ENCODE measurements at places on chromosomes 1 and 21. TPM values are rescaled to one million over a fixed set of nuclear protein-coding genes. Genes with fewer than 3 reads are reported as not detected.

DNA sequence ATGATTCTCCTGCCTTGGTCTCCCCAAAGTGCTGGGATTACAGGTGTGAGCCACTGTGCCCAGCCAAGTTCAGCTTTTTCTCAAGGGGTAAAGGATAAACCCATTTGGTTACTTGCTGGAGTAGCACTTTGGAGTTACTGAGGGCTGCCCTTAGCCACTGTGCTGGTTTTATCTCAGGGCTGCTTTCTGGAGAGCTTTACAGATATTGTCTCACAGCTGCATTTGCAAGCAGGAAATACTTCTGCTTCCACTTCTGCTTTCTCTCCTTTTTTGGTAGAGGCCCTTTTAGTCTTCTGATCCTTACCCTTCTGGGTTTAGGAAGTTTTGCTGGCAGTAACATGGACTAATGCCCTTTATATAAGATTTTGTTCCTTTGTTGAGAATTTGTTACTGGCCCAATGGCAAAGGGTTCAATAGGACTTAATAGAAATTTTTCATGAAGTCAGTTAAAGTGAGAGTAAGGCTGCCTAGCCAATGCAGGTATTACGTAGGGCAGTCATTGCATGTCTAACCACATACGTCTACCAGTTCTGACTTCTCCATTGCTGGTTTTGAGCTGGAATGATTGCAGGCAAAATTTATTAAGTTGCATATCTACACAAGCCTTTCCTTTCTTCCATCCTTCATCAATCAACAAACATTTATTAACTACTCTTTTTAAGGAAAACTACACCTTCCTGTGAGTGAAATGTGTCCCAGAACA is 24.4 kb downstream of the CAP1 start:
- DNase-seq, result no peak

DNA sequence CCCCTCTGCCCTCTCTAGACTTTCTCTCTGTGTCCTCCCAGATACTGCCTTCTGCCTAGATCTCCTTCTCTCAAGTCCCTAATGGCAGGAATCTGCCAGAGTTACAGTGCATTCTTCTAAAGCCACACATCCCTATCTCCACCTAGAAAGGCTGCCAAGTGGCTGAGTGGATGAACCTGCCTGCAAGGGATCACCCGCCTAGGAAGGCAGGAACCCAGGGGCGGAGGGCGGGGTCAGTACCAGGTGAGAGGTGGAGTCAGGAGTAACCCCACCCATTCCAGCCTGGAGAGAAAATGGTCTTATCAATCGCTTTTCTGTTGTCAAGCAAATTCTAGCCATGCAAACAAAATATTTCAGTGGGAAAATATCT is 60.8 kb downstream of the BCAR3 start:
- no peak for DNase-seq

Gene STUM
- total RNA-seq, result 2.4 TPM

DNA sequence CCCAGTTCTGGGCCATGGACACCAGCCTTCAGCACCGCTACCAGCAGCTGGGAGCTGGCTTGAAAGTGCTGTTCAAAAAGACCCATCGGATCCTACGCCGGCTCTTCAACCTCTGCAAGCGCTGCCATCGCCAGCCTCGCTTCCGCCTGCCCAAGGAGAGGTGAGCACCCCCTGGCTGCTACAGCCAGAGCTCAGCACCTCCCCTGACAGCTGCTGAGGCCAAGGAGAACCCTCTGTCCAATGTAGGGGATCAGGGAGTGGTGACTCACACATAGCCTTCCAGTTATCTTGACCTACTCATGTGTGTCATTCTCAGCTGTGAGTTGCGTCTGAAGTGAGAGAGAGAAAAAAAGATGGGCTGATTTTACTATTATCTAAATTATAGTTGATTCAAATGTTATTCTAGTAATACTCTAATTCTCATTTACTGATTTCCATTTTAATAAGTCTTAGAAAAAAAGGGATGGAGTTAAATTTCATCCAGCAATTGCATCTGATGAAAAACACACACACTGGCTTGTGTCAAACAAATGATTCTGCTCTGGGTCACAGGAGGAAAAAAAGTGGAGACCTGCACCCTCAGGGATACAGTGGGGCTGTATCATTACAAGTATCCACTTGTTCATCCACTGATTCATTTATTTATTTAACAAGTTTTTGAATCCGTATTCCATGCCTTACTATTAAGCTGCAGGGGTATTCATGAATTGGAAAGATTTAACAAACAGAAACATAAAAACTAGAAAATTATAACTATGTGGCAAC is 108.0 kb downstream of the BRINP2 start:
- DNase-seq, result no peak

GRCh38 chr1:11498956-11499594 is 20.1 kb downstream of the DISP3 start:
- no peak for DNase-seq

GRCh38 chr21:43779660-43780059 is 3.6 kb upstream of the CSTB start:
- DNase-seq, result no peak

DNA sequence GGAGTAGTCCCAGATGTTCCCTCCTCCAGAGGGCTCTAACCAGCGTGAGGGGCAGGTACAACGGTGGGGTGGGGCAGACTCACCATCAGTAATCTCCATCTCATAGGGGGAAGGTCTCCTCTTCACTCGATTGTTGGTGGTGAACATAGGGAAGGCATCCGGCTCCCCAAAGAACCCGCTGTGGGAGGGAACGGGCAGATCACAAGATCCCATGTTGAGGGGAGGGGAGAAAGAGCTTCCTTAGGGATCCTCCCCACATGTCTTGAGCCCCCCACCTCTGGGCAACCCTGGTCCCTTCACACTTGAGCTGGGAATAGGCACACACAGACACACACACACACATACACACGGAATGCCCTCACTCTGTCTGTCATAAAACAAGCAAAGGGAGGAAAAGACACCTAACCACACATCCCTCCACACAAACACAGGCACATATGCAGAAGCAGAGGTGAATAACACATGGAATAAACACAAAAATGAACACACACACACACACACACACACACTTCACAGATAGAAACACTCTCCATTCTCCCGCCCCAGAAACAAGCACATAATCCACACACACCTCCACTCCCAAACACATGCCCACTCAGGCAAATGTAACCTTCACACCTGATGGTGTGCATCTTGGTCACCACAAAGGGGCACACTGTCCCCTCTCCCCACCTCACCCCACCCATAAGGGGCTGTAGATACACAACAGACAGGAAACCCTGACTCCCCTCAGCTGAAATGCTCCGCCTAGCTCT is 7.9 kb downstream of the TAL1 start:
- DNase-seq, result no peak

Gene LCE1B
- total RNA-seq, result 1.9 TPM

Gene ITPKB
- 30.1 TPM for total RNA-seq

GRCh38 chr1:41621791-41622190 is 137.3 kb upstream of the EDN2 start:
- no peak for DNase-seq

- DNase-seq, result peak; percentile 42
Measured at GRCh38 chr1:113758631-113759332, 504 bp downstream of the PHTF1 start.

- no peak for DNase-seq
Measured at GRCh38 chr1:24909388-24909898, 20.6 kb downstream of the RUNX3 start.

DNA sequence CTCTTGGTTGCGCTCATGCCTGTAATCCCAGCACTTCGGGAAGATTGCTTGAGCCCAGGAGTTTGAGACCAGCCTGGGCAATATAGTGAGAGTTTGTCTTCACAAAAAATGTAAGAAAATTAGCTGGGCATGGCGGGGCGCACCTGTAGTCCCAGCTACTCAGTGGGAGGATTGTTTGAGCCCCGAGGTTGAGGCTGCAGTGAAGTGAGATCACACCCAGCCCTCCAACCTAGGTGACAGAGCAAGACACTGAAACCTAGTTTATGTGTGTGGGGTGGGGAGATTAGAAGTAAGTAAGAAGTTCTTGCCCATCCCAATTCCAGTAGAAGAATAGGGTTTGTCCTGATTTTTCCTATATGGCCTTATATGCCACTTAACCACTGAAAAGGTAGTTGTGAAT is 2.0 kb downstream of the RPL5 start:
- no peak for DNase-seq

DNA sequence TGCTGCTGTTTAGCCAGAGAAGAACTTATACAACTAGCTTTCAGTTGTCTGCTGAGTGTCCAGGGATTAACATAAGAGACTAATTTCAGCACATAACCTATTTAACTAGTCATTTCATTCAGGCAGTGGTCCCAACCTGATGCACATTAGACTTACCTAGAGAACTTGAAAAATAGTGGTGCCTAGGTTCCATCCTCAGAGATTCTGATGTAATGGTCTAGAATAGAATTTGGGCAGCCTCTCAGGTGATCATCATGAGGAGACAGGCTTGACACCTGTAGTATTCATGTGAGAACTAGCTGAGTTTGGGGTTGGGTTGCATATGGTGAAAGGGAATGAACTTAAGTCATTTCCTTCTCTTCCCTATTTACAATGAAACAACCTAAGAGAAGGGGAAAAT is 24.8 kb downstream of the CNST start:
- DNase-seq, result no peak

Gene HOOK1
- 13.3 TPM for total RNA-seq

DNA sequence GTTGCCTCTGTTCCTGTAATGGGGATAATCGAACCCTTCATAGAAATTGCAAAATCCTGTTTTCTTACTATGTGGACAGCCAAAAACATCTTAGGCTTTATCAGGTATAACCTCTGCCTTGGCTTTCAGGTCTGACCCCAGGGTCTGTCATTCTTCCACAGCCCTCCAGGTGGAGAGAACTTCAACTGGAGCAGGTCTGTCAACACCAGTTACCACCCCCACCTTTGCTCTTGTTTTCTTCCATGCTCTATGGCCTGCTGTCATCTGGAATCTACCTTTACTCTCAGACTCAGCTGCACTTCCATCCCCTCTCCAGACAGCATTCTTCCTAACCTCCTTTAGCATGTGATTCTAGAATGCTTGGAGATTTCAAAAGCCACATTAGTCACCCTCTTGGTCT is 10.4 kb upstream of the GJA9 start:
- no peak for DNase-seq

- DNase-seq, result no peak
Measured at GRCh38 chr1:41328001-41328615, 33.1 kb upstream of the FOXO6 start.

DNA sequence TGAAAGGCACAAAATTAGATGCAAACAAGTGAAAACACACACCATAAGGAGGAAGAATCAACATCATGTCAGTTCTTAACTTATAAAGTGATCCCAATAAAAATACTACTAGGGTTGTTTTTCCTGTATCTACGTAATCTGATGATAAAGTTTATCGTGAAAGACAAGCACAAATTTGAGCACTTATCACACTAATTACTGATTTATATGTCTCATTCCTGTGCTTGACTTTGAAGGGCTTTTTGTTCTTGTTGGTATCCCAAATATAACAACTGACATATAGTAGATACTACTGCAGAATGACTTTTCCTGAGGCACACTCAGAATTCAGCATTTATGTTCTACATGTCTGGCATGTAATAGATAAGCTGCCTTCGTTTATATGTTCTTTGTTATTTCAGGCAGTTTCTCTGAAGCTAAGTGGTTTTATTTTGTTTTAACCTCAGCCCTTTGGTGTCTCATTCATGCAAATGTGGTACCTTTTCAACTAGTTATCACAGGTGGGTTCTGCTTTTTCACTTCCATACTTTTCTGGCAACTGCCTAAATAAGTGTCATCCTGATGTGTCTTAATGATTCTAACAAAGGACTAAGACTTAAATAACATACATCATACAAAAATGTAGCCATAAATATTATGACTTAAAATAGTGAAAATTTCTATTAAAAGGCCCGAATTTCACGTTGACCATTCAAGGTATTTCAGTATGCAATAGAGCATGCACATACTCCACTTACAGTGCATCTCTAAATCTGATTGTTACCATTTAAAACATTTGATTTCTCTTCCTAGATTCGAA is 73.2 kb downstream of the LRRC8C start:
- no peak for DNase-seq

DNA sequence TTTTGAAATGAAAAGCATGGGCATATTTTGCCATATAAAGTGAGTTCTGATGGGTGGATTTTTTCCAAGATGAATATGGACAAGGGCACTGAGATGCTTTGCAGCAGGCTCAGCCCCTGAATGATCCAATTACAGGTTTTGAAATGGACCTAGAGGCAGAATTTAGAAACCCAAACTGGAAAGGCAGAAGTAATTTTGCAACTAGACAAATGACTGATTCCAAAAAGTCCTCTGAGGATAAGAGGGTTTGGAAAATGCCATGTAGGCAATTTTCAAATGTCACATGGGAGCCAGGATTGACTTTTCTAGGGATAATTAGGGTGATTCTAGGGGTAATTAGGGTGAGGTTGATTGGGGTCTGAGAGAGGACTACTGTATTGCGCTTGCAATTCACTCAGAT is 148.9 kb upstream of the ZNF648 start:
- DNase-seq, result no peak

Gene KRTAP13-3
- not detected for total RNA-seq

DNA sequence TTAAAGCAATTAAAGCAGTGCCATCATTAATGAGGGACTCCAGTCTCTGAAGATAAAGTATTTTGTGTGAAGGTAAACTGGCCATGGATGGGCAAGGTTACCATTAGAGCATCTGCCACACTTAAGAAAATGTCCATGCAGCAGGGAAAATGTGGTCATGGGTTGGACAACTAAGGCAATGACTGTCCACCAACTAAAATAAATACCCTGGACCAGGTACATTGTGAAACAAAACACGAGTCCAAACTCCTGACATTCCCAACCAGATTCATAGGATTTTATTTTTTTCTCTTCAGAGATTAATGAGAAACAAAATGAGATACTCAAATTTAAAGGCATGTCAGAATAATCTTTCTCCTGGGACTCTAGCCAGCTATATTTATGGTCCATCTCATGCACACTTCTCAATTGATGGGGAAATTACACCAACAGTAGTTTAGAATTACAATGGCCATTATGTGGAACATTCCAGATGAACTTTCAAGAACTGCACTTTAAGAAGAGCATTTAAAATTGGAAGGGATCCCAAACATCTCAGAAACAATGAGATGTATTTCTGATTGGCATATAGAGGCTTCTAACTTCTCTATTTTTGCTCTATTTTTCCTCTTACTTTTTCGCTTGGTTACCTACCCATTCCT is 8.1 kb downstream of the GBP7 start:
- no peak for DNase-seq

Gene TBX15
- 33.9 TPM for total RNA-seq

- DNase-seq, result no peak
Measured at GRCh38 chr1:17207540-17207939, 2.6 kb downstream of the PADI1 start.

- no peak for DNase-seq
Measured at GRCh38 chr21:42616446-42616845, 37.0 kb upstream of the PDE9A start.

GRCh38 chr1:83909687-83910086 is 89.2 kb downstream of the TTLL7 start:
- DNase-seq, result no peak

- peak; percentile 7 for DNase-seq
Measured at GRCh38 chr1:71834601-71835441, 447.5 kb downstream of the NEGR1 start.

Gene AMY2A
- not detected for total RNA-seq

- DNase-seq, result no peak
Measured at GRCh38 chr1:222334026-222334680, 213.8 kb downstream of the HHIPL2 start.

GRCh38 chr1:70090141-70090540 is 115.2 kb downstream of the LRRC40 start:
- DNase-seq, result no peak

- no peak for DNase-seq
Measured at GRCh38 chr1:203072911-203073310, 12.9 kb downstream of the MYOG start.

Gene FAM163A
- total RNA-seq, result 0.10 TPM

Data from skin of body (tissue), 3 donors.